ENCODE measurements at places on chromosomes 3 and 15.

DNA sequence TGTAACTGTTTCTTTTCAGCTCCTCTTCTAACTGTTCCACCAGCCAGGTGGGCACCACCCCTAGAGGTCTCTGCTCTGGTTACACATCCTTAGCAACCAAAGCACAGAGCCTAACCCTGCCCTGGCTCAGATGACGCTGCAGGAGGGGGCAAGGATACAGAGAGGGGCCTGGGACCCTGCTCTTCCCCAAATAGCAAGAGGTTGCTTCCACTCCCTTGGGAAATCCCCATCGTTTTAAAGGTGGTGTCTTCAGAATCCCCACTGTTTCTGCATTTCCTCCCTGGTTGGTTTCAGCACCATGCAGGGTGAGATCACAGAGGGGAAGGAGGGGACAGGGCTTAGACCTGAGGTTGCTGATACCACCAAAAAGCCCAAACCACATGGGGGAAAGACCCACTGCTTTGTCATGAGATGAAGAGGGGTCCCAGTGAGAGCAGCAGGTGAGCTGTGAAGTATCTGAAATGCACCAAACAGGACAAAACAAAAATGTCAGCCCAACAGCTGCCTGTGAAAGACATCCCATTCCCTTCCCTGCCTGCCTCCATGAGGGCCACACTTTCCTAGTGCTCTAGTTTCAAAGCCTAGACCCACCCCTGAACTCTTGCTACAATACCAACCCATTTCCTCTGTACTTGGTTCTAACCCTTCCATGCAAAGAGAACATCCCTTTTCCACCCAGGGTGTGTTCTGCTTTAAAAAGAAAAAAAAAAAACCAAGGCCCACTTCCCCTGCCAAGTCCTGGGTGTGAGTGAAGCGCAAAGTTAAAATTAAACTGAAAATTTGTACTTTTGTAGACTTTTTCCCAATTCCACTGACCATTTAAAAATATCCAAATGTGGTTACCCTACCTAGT is 29.0 kb downstream of the ANP32A start:
- no peak for DNase-seq

GRCh38 chr3:107273771-107274170 is 103.5 kb upstream of the CCDC54 start:
- DNase-seq, result no peak

- no peak for DNase-seq
Measured at GRCh38 chr3:111729087-111729846, 129.8 kb upstream of the PHLDB2 start.

DNA sequence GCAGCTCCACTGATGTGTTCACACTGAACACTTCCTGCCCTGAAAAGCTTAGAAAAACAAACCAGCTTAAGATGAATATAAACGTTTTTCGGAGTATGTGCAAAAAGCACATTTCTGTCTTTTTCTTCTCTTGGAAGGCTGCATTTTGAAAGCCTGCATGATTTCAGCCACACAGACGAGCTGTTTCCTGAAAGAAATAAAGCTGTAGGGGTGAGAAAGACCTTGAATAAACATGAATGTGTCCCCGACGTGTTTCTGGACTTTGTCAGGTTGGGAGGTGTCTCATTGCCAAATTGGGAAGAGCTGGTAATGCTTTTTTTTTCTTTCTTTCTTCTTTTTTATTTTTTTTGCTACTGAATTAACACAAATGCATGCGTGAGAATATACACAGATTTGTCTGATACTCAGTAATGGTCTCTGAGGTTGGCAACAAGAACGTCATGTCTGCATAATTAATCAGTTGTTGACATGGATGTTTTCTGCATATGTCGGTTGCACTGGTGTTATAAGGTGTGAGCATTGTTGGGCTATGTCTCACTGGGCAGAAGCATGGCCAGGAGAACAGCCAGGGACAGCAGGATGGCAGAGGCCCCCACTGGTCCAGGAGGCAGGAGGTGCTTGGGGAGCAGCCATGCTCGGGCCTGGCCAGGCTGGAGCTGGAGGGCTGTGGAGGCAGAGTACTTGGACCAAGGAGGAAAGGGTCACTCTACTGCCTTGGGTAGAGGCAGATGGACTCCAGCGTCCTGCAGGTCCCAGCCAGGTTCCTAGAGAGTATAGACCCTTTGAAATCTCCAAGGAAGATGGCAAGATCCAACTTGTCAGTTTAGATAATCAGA is 39.0 kb downstream of the ADAMTSL3 start:
- DNase-seq, result no peak

DNA sequence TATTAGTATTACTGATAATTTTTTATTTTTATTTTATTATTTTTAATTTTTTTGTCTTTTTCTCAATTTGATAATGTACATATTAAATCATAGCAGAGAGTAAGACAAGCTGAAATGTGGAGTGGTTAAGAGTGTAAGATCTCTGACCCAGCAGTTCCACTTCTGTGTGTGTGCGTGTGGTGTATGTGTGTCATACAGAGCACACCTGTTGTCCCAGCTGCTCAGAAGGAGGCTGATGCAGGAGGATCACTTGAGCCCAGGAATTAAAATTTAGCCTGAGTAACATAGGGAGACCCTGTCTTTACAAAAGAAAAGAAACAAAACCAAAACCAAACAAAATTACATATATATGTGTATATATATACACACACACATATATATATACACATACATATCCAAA is 1.4 kb upstream of the CIDEC start:
- DNase-seq, result no peak

- no peak for DNase-seq
Measured at GRCh38 chr3:122215592-122216298, 32.3 kb downstream of the CASR start.

DNA sequence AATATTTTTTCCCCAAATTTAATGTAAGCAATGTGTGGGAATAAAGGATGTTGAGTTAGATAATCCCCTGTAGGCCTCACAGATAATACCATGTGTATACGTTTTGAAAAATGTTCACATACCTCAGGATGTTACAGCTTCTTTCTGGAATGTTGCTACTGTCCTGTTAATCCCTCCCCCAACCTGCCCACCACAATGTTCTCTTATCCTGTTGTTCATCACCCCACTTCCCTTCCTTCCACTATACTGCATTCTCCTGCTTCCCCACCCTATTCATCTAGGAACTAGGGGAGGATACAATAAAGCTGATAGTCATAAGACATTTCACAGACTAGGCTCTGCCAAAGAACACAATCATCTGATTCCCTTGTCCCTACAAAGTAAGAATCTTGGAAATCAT is 92.1 kb downstream of the IGF2BP2 start:
- DNase-seq, result no peak

DNA sequence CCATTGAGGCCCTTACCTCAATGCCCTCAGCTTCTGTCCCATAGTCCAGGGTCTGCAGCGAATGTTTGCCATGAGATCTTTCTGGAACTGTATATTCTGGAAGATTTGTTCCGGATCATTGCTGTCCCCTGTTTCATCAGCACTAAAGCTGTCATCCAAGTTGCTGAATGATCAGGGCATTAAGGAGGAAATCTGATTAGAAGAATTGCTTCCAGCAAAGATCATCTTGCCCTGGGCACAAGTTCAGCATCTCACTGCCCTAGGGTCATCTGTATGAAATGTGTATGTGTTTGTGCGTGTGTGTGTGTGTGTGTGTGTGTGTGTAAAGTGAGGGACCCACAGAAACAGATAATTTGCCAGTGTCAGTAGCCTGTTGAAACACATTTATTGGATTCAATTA is 1.4 kb downstream of the TMC3 start:
- no peak for DNase-seq

DNA sequence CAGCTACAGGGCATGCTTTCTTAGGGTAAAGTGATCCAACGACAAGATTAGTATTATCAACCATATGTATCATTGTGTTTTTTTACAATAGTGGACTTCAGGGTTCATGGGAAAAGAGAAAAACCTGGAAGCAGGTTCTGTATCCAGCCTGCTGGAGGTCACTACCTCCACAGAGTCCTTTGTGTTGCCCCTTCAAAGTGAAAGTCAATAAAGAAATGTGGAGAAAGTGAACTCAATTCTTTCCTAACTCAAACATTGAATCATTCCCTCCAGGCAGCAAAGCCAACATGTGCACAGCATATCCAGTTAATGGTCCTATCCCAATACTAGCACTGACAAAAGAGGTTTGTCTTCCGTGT is 45.4 kb downstream of the FGF7 start:
- no peak for DNase-seq

GRCh38 chr3:65785065-65785645 is 253.6 kb downstream of the MAGI1 start:
- DNase-seq, result no peak

DNA sequence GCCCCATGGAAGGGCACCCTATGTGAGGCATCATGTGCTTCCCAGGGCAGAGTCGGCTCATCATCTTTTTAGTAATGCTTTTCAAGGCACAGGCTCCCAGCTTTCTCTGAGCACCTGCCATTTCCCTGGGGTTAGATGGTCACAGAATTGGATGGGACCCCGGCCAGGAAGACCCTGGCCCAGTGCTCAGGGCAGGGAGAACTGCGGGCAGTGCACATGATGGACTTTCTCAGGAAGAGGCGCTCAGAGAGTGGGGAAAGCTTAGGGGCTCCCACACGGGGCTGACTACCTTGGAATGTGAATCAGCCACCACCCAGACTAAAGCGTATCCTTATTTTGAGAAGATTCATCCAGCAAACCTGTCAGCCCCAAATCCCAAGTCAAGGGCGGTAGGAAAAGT is 16.5 kb upstream of the SKOR1 start:
- DNase-seq, result no peak

DNA sequence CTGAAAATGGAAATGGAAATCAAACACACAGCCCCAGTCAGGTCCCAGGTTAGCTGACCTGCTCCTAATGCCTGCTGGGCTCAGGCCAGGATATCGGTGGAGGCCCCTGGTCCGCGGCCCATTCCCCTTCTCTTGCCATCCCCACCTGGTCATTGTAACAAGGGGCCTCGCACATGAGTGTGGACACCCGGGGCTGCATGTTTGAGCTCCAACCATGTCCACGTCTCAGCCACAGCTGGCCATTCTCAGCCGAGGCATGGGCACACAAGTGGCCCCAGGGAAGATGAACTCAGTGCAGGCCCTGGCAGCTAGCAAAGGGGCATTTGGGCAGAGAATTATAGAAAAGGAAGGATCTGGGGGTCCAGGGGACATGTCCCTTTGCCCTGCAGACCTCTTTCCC is 41.7 kb downstream of the FAM174B start:
- no peak for DNase-seq

DNA sequence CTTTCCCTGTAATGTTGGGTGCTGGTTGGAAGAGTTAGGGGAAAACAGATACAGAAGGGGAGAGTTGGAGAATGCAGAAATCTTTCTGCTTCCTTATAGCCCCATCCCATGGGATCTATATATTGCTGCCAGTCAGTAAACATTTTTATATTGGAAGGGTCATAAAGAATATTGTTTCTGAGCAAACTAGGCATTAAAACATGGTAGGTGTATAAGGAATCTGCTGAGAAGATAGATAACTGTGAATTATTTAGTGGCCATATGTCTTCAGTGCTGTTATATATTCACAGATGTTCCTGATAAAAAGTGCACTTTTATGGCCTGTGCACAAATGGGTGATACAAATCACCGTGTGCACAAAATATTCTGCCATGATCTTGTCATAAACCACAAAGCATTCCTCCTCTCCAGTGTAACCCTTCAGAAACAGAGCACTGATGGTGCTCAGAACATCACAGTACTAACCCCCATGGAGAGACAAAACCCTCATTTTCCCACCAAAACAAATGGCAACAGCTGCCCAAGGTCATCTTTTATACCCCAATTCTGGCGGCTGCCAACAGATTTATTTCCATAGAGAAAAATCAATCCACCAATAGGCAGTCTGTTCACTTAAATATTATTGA is 269.3 kb downstream of the SLC9A9 start:
- DNase-seq, result no peak

All from anterior cingulate cortex (tissue), 58 donors.